ENCODE measurements at places on chromosomes 7 and 10. TPM values are rescaled to one million over a fixed set of nuclear protein-coding genes. Genes with fewer than 3 reads are reported as not detected.

The HOXA1 gene
- total RNA-seq, result 1.1 TPM

The ENO4 gene
- 13.0 TPM for total RNA-seq

The UCN3 gene
- total RNA-seq, result not detected

The AGAP6 gene
- total RNA-seq, result 14.3 TPM

The CALY gene
- total RNA-seq, result 5.8 TPM

The UTF1 gene
- total RNA-seq, result not detected

The FBXL15 gene
- total RNA-seq, result 37.8 TPM

The ASIC3 gene
- 1.8 TPM for total RNA-seq

The SGPL1 gene
- 20.1 TPM for total RNA-seq

The CRHR2 gene
- not detected for total RNA-seq

The FAM53B gene
- 34.2 TPM for total RNA-seq

The CH25H gene
- 6.7 TPM for total RNA-seq

The DYNC1I1 gene
- total RNA-seq, result 52.3 TPM

The CARD11 gene
- 0.14 TPM for total RNA-seq

The LIPJ gene
- 0.16 TPM for total RNA-seq

The STRIP2 gene
- total RNA-seq, result 0.71 TPM

The PLAU gene
- total RNA-seq, result 3.8 TPM

The CYP3A7 gene
- total RNA-seq, result not detected

The UBTD1 gene
- total RNA-seq, result 7.8 TPM

The GRM3 gene
- not detected for total RNA-seq

The ZNF239 gene
- 4.1 TPM for total RNA-seq

The RPEL1 gene
- total RNA-seq, result not detected

The C7orf57 gene
- not detected for total RNA-seq

The SPACDR gene
- not detected for total RNA-seq

The COL13A1 gene
- total RNA-seq, result 5.7 TPM

The SLC29A4 gene
- 3.0 TPM for total RNA-seq

The AS3MT gene
- 7.9 TPM for total RNA-seq

The PPP1R9A gene
- 47.4 TPM for total RNA-seq

The RSPH10B2 gene
- total RNA-seq, result not detected

The NFE2L3 gene
- total RNA-seq, result 1.9 TPM

The LSM5 gene
- 26.8 TPM for total RNA-seq

The MAP3K8 gene
- 17.5 TPM for total RNA-seq

The GIMAP1 gene
- total RNA-seq, result 6.4 TPM

The PRSS2 gene
- not detected for total RNA-seq

The C10orf67 gene
- not detected for total RNA-seq

The GBX1 gene
- total RNA-seq, result not detected

The COBL gene
- total RNA-seq, result 5.4 TPM

The PCLO gene
- 1.6 TPM for total RNA-seq

The WEE2 gene
- total RNA-seq, result not detected

The MUC12 gene
- total RNA-seq, result 0.14 TPM

The ARMH3 gene
- 19.1 TPM for total RNA-seq

The CPXM2 gene
- total RNA-seq, result 48.5 TPM

The GDF2 gene
- total RNA-seq, result not detected

The IFIT2 gene
- 2.8 TPM for total RNA-seq

The WAPL gene
- total RNA-seq, result 36.9 TPM

The HOXA5 gene
- 12.1 TPM for total RNA-seq

The C10orf143 gene
- total RNA-seq, result 6.8 TPM

The SORCS1 gene
- total RNA-seq, result 18.3 TPM

The CTTNBP2 gene
- total RNA-seq, result 9.4 TPM

The NPC1L1 gene
- total RNA-seq, result 0.36 TPM

The CPA2 gene
- not detected for total RNA-seq

The FRMD4A gene
- 27.8 TPM for total RNA-seq

The MOGAT3 gene
- not detected for total RNA-seq

The KCNMA1 gene
- total RNA-seq, result 332 TPM
